ENCODE measurements at places on chromosomes 5 and 9. TPM values are rescaled to one million over a fixed set of nuclear protein-coding genes. Genes with fewer than 3 reads are reported as not detected.

DNA sequence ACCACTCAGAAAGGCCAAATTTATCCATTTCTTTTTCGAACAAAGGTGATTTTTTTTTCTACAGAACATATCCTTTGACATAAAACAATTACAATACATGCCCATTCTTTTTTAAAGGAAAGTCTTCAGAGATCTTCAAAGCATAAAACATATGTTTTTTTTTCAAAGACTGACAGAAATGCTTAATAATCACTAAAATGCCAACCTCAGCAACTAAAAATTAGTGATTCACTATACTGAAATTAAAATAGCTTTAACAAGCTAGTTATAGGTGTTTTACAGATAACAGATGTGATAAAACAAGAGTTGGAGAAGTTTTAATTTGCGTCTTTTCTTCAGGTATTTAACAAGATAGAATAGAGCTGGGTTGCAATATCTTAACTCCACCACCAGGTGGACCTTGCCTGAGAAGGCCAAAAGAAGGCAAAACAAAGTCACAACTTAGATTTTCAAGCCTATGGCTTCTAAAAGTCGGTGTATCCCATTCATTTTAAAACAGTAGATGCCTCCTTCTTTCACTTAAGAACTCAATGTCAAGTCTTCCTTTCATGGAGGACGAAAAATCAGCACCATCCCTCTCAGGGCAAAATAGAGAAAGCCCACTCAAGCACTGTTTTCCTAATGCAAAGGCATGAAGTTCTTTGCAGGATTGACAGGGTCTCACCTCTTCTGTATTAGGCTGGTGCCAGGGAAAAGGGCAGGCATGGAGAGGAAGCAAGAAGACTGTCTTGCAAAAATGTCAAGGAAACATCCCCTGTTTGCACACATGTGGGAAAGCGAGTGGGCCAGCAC is 31.1 kb upstream of the CPLX2 start:
- peak; percentile 79 for DNase-seq

GRCh38 chr5:132491368-132492364 is 1.1 kb upstream of the IRF1 start:
- peak; percentile 54 for DNase-seq

- no peak for DNase-seq
These were observed 24.0 kb upstream of the SRFBP1 start for GRCh38 chr5:121937762-121938161.

- no peak for DNase-seq
These were observed 418.0 kb downstream of the PLK2 start for GRCh38 chr5:58041884-58042283.

GPR150 gene
- 0.47 TPM for polyA plus RNA-seq

GRCh38 chr9:130461218-130461630 is 16.5 kb downstream of the ASS1 start:
- peak; percentile 82 for DNase-seq

GRCh38 chr5:42840842-42841567 is 29.3 kb upstream of the SELENOP start:
- no peak for DNase-seq

DNA sequence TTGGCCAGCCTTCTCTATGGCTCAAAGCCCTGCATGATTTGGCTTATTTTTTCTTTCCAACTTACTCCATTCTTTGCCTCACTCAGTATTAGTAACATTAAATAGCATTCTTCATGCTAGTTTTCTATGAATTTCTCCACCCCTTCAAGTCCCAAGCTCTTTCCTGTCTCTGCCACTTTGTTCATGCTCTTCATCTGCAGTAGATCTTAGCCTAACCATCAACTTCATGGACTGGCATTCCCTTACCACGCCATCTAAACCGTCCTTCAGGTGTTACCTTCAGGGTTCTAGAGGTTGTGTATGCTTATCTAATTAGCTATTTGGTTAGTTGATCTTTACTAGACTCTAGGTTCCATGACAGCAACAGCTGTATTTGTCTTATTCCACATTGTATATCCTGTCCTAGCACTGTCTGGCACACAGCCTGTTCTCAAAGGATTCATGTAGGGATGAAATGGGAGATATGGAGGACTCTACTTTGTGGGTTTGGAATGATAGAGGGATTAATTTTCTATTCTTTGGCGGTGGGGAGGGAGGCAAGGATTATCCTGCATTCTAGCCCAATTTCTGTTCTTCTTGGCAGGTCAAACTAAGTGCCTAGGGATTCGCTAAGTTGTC is 26.4 kb downstream of the TMEM167A start:
- no peak for DNase-seq

- DNase-seq, result no peak
These were observed 4.7 kb upstream of the GBGT1 start for GRCh38 chr9:133168432-133168831.

GRCh38 chr9:99108131-99108530 is 3.2 kb downstream of the TGFBR1 start:
- DNase-seq, result no peak

- DNase-seq, result no peak
These were observed 113.1 kb upstream of the TBC1D2 start for GRCh38 chr9:98368366-98369065.

SLC36A1 gene
- polyA plus RNA-seq, result 5.2 TPM

GRCh38 chr5:59115345-59115744 is 532.5 kb downstream of the RAB3C start:
- no peak for DNase-seq

RETREG1 gene
- 3.8 TPM for polyA plus RNA-seq

DNA sequence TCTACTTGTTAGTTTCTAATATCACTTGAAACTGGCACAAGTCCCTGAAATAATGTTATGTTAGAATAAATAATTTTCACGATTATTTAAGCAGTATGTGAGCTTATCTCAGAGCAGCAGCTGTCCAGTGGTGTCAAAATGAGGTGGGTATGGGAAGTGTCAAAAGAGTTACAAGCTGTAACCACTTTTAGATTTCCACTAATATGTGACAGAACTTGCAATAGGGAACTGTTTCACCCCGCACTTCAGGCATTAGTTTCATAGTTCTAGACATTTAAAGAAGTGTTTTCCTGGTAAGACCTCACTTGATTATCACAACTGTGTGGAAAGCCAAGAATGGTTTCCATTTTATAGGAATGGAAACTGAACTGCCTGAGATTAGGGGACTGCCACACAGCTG is 2.9 kb upstream of the ISCA1 start:
- DNase-seq, result no peak

DNA sequence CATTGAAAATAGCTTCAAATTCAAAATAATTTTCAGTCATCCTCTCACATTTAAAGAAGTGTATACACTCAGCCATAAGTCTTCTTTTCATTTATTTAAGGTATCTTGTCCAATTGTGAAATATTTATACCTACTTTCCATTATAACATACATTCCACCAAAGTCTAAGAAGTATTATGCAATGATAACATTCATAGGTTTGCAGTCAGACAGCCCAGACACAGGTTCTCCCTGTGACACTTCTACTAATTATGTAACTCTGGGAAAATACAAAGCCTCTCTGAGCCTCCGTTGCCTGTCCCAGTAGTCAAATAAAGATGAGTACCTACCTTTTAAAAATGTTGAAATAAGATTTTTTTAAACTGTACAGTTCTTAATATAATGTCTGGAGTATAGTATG is 320.9 kb upstream of the RPS23 start:
- no peak for DNase-seq

DNA sequence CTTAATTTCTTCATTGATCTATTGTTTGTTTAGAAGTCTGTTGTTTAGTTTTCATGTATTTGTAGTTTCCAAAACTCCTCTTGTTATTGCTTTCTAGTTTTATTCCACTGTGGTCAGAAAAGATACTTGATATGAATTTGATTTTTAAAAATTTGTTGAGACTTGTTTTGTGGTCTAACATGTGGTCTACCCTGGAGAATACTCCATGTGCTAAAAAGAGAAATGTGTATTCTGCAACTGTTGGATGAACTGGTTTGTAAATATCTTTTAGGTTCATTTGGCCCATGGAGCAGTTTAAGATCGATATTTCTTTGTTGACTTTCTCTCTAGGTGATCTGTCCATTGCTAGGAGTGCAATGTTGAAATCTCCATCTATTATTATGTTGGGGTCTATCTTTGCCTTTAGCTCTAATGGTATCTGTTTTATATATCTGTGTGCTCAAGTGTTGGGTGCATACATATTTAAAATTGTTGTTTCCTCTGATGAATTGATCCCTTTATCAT is 150.6 kb upstream of the ATP10B start:
- DNase-seq, result no peak

DNA sequence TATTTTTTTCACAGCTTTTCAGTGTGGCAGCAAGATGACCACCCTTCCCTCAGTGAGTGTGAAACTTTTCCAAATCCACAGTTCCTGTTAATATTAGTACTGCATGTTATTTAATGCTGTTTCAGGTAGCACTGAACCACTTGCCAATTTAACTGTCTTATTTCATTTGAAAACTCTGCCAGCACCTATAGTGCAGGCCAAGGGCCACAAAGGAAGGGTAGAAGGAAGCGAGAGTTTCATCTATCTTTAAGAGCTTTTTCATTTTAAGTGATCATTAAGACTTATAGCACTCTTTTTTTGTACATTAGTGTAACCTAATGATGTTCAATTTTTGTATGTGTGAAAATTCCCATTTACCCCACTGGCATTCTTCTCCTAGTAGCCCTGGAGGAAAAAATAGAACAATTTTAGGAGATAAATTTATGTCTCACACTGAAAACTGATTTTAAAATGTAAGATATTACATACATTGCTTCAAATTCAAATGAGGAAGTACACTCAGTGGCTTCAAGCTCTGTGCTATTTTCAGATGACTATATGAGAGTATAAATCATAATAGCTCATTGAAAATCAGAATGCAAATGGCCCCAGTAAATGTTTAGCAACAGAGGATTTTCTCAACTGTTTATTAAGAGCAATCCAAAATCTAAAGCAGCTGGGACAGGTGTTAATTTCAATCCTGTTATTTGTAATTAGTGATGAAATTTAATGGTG is 820.5 kb downstream of the PTPRD start:
- DNase-seq, result no peak

GRCh38 chr5:174356536-174356935 is 311.0 kb downstream of the NSG2 start:
- no peak for DNase-seq

- no peak for DNase-seq
These were observed 66.5 kb upstream of the PJA2 start for GRCh38 chr5:109476292-109476691.

DNA sequence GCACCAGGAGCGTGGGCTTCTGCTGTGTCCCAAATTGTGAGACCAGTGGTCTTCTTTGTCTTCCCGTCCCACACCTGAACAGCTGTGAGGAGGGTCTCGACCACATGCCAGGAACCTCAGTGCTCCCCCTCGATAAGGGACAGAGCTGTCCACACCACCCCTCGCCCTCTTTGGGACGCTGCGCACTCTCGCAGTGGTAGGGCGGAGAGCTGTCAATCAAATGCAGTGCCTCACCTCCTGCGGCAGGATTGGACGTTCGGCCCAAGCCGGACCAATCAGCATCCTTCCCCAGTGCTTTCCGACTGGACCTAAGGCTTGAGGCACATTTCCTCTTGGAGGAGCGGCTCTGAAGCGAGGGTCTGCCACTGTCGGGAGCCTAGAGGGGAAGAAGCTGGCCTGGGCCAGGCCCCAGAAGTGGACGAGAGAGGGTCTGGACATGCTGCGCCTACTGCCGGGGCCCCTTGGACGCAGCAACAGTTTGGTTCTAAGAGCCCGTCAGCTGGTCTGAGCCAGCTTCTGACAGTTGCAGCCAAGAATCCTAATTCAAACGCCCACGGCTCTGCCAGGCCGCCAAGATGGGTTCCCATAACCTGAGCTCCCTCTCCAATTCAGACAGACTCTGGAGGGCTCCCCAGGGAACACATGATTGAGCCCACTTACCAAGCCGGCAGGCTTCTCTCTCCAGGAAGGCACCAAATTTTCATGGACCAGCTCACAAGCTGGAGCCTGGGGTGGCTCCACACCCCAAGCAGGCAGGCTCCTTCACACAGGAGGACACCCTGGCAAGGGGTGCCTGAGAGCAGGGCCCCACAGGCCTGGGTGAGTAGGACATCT is 28.1 kb upstream of the ADAMTS2 start:
- peak; percentile 64 for DNase-seq

All from GM23338 (cell line).